Stimulated activated CD8-positive, alpha-beta memory T cell treated with anti-CD3 and anti-CD28 coated beads, Interleukin-7, amount 100 ng/mL, for 1 hour (primary cell): ENCODE measurements at places on chromosomes 11 and 22.

DNA sequence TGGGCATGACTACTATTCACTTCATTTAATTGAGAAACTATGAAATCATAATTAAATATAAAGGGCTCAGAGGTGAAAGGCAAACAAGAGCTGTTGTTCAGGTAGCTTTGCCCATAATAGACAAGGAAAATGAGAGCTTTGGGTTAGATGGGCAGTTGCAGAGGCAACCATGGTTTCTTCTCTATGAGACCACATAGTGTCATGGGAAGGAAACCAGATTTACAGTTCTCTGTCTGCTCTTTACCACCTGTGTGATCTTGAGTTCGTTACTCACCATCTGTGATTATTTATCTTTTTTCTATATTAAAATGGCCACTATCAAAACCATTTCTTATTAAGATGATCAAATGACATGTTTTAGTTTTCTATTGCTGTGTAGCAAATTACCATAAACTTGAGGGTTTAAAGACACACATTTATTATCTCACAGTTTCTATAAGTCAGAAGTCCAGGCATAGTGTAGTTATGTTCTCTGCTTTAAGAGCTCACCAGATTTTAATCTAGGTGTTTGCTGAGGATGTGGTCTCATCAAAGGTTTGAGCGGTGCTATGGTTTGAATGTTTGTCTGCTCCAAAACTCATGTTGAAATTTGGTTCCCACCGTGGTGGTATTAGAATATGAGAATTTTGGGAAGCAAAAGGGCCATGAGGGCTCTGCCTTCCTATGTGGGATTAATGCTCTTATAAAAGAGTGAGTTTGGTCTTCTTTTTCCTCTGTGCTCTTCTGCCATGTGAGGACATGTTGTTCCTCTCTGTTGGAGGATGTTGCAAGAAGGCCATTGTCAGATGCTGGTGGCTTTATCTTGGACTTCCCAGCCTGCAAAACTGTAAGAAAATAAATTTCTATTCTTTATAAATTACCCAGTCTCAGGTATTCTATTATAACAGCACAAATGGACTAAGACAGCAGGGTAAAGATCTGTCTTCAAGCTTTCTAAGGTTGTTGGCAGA is 38.2 kb downstream of the OR2AG2 start:
- DNase-seq: no peak

GRCh38 chr11:105701098-105701497 is 91.2 kb downstream of the GRIA4 start:
- no peak for DNase-seq

DNA sequence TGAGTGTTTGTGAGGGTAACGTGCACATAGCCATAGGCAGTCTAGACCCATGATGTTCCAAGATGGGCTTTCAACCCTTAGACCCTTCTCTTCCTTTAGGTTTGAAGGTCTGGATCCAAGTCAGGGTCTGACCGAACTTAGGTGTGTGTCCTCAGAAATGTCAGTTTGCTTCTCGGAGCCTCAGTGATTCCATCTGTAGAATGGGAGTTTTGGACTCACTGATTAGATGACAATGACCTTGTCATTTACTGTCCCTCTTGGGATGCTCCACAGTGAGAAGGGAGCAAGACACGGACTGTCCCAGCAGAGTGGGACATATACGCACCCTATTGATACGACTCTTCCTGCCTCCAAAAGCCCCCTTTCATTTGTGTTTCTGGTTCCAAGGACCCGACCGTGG is 37.7 kb downstream of the ANO1 start:
- DNase-seq: no peak

DNA sequence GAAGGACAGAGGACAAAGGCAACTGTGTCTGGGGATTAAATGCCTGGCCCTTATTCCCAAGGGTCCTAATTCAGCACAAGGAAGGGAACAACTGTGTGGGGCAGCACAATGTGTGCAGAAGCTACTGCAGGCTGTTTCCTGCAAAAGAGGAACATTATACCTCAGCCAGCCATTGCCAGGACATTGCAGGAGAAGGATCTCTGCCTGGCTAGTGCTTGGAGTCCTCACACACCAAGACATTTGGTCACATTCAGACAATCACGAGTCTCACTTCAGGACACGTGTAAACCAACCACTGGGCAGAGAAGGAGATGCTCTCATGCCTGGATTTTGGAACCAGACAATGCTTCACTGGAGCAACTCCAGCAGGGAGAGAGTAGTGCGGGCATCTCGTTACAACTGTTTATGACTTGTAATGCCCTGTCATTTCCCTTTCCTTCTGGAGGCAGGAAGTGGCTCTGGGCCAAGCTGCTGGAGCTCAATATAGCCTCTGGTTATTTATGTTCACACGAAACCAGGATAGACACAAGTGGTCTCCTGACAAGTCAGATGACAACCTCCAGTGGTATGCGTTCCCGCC is 23.9 kb upstream of the ZC3H12C start:
- DNase-seq: no peak

GRCh38 chr11:28964811-28965210 is 856.6 kb downstream of the METTL15 start:
- no peak for DNase-seq

- no peak for DNase-seq
Observed at GRCh38 chr11:689625-690024, 5.4 kb downstream of the DEAF1 start.

- DNase-seq: no peak
Observed at GRCh38 chr11:2267306-2267850, 3.0 kb downstream of the ASCL2 start.

GRCh38 chr11:107092667-107093066 is 74.4 kb upstream of the GUCY1A2 start:
- DNase-seq: no peak

DNA sequence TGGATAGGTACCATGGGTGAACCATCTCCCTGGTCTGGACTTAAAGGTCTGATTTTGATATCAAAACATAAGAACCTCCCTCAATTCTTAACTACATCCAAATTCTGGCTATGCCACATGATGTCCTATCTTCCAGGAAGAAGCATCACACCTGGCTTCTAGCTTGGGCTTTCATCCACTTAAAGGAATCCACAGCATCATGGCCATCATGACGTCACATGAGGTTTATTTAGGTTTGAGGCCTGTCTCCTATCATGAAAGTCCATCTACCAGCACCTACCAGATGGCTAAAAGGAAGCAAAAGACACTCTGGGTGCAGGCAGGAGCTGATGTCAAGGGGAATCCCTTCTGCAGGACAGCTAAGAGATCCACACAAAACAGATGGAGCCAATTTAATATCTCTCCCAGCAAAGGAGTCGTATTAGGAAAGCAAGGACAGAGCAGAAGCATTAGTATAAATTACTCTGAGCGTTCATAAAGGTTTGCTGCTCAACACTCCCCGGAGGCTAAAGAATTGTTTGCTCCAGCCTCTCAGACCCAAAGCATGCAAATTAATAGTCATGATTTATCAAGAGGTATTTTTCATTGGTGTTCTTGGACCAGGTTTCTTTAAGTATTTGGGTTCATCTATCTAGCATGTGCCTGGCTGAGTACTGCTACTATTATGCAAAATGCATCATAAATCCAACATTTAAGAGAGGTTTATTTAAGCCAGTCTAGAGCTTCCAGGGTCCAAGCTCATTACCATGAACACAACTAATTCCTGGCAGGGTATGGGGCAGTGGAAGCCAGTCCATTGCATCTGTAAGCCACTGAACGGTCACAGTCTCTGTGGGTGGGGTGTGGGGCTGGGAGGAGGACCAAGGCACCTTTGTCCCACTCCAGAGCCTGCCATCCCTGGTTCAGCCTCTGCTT is 47.2 kb downstream of the GALNT18 start:
- no peak for DNase-seq

DNA sequence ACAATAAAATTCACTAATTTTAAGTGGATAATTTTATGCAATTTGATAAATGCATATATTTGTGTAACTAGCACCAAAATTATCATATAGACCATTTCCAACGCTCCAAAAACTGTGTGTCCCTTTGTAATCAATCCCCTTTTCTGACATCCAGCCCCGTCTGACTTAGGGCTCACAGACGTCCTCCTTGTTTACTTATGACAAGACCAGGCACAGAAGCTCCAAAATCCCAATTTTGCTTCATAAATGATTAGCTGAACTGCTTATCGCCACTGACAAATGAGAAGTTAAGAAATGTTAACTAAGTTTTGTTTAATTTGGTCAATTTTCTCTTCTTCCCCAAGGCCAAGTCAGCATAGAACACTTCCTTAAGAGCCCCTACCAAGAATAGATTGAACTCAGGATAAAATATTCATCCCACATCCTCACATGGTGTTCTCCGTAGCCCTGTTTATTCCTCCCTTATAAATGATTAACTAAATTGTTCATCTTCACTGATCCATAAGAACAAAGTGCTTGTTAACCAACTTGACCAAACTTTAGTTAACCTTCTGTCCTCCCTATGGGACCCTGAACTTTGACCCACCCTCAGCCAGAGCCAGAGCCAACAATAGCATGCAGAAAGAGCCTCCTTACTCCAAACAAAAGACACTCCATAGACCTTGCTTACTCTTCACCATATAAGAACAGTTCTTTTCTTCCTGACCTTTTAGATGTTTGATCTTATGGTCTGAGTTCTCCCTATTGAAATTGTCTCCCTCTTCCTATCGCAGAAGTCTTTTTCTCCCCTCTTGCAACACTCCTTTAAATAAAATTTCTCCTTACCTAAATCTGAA is 30.8 kb upstream of the GLYAT start:
- no peak for DNase-seq

DNA sequence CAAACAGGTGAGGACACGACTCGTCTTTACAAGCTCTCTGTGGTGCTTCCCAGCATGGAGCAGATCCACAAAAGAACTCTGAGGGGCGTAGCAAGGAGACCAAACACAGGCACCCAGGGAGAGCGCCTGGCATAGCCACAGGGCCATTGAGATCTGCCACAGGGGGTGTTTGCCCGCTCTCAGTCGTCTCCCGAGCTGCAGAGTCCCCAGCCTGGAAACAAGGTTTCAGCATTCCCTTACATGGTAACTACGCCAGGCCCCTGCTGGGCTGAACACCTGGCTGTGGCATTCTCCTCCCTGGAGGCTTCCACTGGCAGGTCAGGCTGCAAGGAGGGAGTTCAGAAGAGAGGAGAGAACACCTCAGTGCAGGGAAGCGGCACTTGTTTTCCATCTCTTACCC is 962.1 kb downstream of the NTM start:
- no peak for DNase-seq

GRCh38 chr11:124644426-124645280 is 22.0 kb downstream of the TBRG1 start:
- no peak for DNase-seq

DNA sequence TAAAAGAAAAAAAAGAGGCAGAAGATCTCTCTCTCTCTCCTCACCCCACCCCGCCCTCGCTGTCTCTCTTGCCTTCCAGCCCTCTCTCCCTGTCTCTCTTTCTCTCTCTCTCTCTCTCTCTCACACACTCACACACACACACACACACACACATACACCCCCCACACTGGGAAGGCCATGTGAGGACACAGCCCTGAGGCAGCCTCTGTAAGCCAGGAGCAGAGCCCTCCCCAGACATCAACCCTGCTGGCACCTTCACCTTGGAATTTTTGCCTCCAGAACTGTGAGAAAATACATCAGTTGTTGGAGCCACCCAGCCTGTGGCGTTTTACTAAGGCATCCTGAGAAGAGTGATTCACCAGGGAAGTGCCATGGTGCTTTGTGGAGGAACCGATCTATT is 14.7 kb downstream of the APOL3 start:
- no peak for DNase-seq

DNA sequence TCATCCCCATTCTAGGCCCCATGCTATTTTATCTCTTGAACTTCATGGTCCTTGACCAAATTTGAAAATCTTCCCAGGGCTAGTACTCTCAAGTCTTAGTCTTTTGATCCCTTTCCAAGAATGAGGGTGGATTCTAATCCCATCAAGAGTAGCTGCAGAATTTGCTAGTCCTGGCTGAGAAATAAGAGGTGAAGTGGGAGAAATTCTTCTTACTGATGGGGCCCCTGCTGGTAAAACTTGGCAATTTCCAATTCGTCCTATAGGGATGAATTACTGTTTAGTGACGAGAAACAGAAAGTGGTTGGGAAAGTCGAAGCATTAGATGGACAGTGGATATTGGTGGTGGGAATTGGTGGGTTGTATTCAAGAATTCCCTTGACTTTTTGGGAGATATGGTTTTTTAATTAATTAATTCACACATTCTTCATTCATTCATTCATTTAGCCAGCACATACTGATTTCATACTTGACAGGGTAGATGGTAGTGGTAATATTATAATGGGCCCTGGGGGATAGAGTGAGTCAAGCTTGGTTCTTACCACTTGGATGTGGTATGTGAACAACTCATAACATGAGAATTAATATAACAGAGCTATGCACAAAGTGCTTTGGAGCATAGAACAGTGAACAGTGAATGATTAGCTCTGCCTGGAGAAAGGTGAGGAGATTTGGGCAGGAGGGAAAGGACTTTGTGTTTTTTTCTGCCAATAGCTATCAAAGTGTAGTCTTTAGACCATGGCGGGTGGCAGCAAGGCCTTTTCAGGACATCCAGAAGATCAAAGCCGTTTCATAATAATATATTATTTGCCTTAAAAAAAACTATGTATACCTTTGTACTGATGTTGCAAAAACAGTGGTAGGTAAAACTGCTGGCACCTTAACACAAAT is 103.8 kb downstream of the STIM1 start:
- no peak for DNase-seq

DNA sequence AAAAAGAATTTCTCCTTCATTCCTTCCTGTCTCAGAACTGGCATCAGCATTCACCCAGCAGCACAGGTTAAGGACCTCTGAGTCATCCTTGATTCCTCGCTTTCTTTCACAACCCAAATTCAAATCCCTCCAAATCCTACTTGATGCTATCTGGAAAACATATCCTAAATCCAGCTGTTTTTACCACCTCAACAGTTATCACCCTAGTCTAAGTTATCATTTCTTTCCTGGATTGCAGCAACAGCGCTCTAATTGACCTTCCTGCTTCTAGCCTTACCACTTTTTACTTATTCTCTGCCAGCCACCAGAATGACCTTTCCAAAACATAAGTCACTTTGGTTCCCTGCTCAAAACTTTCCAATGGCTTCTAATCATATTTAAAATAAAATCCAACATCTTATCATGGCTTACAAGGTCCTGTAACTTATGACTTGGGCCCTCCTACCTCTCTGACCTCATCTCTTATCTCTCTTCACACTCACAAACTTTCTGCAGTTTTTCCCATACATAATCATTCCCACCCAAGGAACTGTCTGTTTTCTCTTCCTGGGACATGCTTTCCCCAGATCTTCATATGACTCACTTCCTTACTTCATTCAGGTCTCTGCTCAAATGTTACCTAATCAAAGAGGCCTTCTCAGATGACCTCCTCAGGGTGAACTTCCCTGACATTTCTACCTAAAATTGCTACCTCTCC is 119.4 kb downstream of the TTC28 start:
- DNase-seq: no peak

- DNase-seq: no peak
Observed at GRCh38 chr22:32457031-32457430, 7.2 kb downstream of the BPIFC start.

- DNase-seq: no peak
Observed at GRCh38 chr22:47369020-47369419, 606.6 kb downstream of the TBC1D22A start.

- no peak for DNase-seq
Observed at GRCh38 chr11:62125881-62126280, 2.1 kb downstream of the INCENP start.

- DNase-seq: peak; percentile 33
Observed at GRCh38 chr22:20205964-20206708, 55.3 kb upstream of the CCDC188 start.

- DNase-seq: no peak
Observed at GRCh38 chr11:96869207-96869606, 479.4 kb downstream of the JRKL start.
